ENCODE measurements at places on chromosomes 7 and 10.

DNA sequence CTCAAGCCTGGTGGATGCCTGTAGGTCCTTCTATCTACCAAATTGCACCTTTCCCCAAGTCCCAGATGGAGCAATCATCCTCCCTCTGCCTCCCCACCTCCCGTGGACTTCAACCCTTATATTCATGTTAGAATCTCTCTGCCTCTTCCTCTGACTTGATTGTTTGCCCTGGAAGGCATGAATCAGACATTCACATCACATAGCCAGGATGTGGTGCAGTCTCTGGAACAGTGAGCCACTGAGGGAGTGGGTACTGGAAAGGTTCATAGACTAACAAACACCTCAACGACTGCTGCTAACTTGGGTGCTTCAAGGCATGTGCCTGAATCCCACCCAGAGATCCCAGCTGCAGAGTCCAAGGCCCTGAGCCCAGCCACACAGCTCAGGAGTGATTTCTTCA lies 494.0 kb downstream of the TNS3 start:
- no peak for DNase-seq

GRCh38 chr7:102866535-102867215 lies 46.1 kb upstream of the LRRC17 start:
- DNase-seq = no peak

DNA sequence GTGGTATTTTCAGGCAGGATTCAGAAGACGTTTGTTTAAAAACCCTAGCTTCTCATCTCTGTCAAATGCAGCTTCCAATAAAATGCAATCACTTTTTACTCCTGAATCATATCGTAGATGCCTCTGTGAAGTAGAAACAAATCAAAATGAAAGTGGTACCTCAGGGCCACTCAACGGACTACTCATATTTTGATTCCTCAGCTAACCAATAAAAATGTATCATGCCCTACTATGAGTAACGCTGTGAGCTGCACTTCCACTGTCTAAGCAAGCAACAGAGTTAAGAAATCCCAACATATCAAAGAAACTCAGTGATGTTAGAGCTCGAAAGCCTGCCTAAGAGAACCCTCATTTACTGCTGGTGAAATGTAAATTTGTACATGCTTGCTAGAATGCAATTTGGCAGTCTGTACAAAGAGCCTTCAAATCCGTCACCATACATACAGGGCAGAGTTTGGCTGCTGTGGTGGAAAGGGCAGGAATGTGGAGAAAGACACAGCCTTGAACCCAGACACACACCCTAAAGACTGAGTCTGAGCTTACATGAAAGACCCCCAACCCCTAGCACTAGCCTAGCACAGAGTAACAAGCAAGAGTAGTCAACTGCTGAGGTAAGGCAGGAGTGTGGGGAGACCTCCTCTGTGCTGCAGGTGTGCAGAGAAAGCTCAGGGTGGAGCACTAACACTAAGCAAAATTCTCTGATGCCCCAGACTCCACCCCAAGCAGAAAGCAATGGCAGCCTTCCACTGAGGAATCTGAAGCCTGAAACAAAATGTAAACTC lies 151.5 kb downstream of the ANK3 start:
- DNase-seq = no peak

DNA sequence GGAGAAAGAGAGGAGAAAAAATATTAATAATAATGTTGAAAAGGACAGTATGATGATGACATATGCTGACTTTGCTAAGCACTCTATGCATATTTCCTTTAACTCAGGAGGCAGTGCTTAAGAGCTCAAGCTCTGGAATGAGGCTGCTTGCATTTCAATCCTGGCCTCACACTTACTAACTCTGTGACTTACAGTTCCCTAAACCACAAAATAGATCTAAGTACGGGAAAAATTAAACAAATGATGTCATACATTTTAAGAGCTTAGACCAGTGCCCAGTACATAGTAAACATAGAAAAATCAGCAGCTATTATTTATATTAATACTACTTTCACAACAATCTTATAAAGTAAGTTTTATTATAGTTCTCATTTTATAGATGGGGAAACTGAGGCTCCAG lies 61.3 kb downstream of the GFRA1 start:
- DNase-seq = no peak

- DNase-seq = no peak
Measured at GRCh38 chr7:106736508-106737201, 75.7 kb upstream of the CCDC71L start.

GRCh38 chr10:86067436-86068050 lies 299.1 kb downstream of the GRID1 start:
- no peak for DNase-seq

GRCh38 chr10:1264001-1264400 lies 207.8 kb downstream of the WDR37 start:
- no peak for DNase-seq

DNA sequence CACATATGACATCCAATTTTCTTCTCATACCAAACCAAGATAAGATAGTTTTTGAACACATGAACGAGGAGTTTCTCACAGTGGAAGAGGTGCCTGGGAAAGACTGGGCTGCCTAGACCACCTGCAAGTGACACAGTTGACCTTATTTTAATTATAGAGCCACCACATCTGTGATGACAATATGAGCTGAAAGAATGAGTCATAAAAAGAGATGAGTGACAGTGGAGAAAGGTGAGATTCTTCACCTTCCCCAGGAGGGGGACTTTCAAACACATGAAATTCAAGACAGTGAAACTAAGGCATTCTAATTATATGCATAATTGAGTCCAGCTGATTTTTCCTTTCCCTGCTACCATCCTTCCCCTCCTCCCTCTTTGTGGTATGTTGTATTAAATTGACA lies 475.5 kb downstream of the NXPH1 start:
- no peak for DNase-seq

- no peak for DNase-seq
Measured at GRCh38 chr7:25996006-25996408, 156.0 kb upstream of the NFE2L3 start.

DNA sequence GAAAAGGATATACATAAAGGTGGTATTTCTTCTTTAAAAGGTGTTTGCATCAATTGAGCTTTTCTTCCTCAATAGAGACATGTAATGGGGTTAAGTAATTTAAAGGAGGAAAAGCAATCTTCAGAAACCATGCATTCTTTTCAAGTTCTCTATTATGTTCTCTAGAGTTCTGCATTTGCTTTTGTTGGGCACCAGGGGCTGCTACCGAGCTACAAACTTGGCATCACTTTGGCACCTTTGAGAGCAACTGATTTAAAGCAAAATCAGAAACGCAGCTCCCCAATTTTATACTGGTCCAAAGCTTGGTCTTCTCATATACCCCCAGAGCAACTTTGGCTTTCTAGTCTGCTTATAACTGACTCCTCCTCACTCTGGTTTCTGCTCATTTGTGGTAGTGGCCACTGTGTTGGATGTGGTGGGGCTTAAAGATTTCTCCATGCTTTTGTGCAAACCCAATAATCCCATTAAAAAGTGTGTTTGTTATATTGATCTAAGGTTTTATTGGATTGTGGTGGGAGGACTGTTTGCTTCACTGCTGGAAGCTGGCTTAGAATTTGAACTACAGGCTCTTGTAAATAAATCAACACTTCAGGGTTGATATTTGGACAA lies 712.1 kb downstream of the PHTF2 start:
- peak; percentile 26 for DNase-seq

- DNase-seq = no peak
Measured at GRCh38 chr7:19099924-19100323, 17.5 kb downstream of the TWIST1 start.

DNA sequence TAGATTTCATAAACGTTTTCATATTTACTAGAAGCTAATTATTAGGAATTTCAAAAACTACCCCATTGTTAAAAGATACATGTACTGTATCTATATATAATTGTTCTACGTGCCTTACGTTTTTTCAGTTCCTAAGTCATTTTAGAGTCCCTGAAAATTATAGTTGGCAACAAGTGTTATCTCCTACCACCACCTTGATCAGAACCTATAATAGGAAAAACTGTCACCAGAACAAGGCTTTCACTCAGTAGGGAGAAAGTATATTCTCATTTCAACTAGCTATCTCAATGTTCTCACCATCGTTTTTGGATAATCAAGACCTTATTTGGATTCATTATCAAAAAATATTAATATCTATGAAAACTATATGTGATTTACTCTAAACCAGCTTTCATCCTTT lies 107.7 kb downstream of the CPEB3 start:
- no peak for DNase-seq

Measured in stimulated activated CD8-positive, alpha-beta memory T cell treated with anti-CD3 and anti-CD28 coated beads, Interleukin-4, amount 100 ng/mL, for 48 hours (primary cell).